ENCODE measurements at places on chromosomes 11 and 22. TPM values are rescaled to one million over a fixed set of nuclear protein-coding genes. Genes with fewer than 3 reads are reported as not detected.

- no peak overlapping the region for H3K27ac ChIP-seq
- H3K27me3 ChIP-seq: no peaks in the 10 kb centered on the region
- H3K4me3 ChIP-seq: no peak overlapping the region
- H3K36me3 ChIP-seq: peaks cover 20% of the 10 kb centered on the region
- H3K4me1 ChIP-seq: peaks cover 14% of the 10 kb centered on the region
These were observed 11.2 kb downstream of the TSPAN4 start for GRCh38 chr11:853682-854448.

DNA sequence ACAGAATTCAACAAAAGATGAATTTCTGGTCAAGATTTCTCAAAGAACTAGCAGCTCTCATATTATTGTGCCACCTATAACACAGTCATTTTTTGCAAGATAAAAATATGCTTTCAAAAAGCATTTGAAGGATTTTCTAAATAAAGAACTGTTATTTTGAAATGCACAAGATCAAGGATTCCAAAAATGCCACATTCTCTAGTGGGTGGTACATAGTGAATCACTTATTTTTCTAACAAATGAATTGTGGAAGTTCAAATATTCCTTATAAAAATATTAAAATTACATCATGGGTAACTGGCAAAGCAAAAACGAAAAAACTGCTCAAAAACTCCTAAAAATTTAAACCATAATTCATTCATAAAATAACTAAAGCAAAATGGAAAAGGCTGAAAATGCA, 2.1 kb downstream of the RNF141 start:
- H3K27ac ChIP-seq: no peak overlapping the region
- H3K36me3 ChIP-seq: no peaks in the 10 kb centered on the region
- peaks cover 2% of the 10 kb centered on the region for H3K4me1 ChIP-seq
- H3K4me3 ChIP-seq: no peak overlapping the region
- DNase-seq: no peak

DNA sequence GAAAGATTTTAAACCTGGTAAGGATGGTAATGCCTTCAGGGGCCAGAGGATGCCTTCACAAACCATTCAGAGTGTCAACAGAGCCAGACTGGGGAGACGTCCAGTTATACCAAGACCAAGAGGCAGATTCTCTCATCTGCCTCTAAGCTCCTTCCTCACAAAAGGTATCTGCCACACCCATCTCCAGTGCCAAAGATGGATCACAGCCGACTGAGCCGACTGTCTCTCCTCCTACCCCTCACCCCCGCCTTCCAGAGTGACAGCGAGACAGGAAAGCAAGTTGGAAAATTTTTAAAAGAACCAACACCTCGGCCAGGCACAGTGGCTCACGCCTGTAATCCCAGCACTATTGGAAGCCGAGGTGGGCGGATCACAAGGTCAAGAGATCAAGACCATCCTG, 79.1 kb upstream of the AKIP1 start:
- peaks cover 37% of the 10 kb centered on the region for H3K4me1 ChIP-seq
- peak overlapping the region; percentile 38 for H3K27ac ChIP-seq
- DNase-seq: no peak
- no peak overlapping the region for H3K4me3 ChIP-seq
- no peaks in the 10 kb centered on the region for H3K27me3 ChIP-seq

DNA sequence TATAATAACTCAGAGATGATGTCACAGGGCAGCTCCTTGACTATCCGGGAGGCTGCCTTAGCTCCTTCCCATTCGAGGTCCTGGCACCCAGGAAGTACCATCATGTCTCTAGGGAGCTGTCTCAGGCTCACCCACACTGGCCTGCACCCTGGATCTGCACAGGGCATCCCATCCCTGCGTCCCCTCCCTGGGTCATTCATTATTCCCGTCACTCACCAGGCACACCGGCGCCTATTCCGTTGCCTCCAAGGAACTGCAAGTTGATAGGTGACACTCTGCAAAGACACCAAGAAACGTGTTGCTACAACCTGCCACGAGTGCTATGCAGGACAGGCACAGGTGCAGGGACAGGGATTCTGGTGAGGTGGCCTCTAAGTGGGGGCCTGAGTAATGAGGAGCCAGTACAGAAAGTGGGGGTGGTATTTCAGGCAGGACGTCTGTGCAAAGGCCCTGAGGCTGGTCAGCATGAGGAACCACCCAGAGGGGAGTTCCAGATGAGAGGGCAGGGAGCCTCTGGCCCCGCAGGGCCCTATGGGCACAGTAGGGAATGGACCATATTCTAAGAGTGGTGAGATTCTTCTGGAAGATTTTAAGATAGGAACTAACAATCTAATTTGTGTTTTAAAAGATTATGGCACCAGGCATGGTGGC, 71.6 kb upstream of the SHANK2 start:
- no peak for DNase-seq
- H3K27ac ChIP-seq: no peak overlapping the region
- no peaks in the 10 kb centered on the region for H3K36me3 ChIP-seq

DNA sequence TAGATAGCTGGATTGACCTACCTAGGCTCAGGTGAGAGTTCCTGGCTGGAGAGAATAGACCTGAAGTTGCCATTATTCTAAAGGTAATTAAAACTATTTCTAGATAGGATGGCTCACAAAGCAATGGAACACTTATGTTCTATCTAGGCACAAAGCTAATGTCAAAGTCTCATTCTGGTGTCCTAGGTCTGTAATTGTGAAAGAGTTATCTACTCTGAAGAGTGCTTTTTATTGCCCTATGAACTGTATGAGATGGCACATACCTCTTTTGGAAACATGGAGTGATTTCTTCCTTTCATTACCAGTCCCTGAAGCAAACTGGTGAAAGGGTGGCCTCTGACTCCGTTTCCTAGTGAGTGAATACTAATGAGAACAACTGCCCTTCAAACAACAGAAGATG, 80.3 kb downstream of the MTNR1B start:
- no peak overlapping the region for H3K27ac ChIP-seq
- H3K36me3 ChIP-seq: no peaks in the 10 kb centered on the region
- no peaks in the 10 kb centered on the region for H3K27me3 ChIP-seq
- peaks cover 17% of the 10 kb centered on the region for H3K4me1 ChIP-seq
- DNase-seq: no peak

GRCh38 chr11:19344661-19345518, 104.1 kb upstream of the E2F8 start:
- peak; percentile 24 for DNase-seq
- H3K27ac ChIP-seq: no peak overlapping the region
- H3K27me3 ChIP-seq: peaks cover 82% of the 10 kb centered on the region
- no peaks in the 10 kb centered on the region for H3K36me3 ChIP-seq

DNA sequence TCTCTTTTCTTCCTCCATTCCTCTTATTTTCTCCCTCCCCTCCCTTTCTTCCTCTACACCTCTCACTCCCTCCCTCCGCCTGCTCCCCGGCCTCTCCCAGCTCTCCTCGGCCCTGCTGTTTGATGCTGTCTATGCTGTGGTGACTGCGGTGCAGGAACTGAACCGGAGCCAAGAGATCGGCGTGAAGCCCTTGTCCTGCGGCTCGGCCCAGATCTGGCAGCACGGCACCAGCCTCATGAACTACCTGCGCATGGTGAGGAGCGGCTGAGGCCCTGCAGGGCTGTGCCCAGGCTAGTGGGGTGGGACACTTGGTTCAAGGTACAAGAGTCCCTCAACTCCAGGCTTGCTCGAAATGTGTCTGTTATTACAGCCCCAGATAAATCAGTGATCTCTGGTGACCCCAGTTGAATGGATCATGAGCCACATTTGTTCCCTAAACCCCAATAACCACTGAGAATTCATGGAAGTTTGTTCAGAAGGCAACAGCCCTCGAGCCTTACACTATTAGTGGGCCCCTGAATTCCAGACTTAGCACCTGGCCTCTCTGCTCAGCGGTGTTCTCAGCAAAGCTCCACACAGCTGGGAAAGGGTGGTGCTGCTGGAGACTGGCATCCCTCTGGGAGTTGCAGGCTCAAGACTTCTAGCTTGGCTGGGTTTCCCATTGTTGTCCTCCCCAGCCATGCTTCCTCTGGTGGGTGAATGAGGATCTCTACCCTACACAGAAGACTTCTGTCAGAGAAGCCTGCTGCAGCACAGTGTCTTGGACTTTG, 149.8 kb upstream of the TBCEL start:
- H3K27ac ChIP-seq: no peak overlapping the region
- no peaks in the 10 kb centered on the region for H3K36me3 ChIP-seq
- no peak overlapping the region for H3K4me3 ChIP-seq
- no peak for DNase-seq
- H3K4me1 ChIP-seq: no peaks in the 10 kb centered on the region
- peaks cover 6% of the 10 kb centered on the region for H3K27me3 ChIP-seq

- no peaks in the 10 kb centered on the region for H3K27me3 ChIP-seq
- H3K4me1 ChIP-seq: peaks cover 11% of the 10 kb centered on the region
- H3K36me3 ChIP-seq: no peaks in the 10 kb centered on the region
- no peak overlapping the region for H3K27ac ChIP-seq
- no peak for DNase-seq
These were observed 5.6 kb downstream of the STARD10 start for GRCh38 chr11:72788241-72788640.

DNA sequence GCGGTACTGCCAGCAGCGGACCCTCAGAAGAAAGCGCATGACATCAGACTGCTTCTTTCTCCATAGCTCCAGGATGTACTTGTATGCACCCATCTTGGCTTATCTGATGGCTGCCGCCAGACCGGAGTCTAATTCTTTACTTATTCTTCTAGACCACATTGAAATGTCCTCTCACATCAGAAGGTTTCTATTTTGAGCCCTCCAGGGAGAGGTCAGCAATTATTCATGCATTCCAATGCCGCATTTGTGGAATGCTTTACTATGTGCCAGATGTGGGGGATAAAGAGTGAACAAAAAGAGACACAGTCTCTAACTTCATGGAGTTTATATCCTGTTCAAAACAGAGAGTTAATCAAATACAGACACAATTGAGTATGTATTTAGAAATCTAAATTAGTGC, 230.1 kb downstream of the MIAT start:
- H3K4me3 ChIP-seq: no peak overlapping the region
- no peaks in the 10 kb centered on the region for H3K27me3 ChIP-seq
- peaks cover 15% of the 10 kb centered on the region for H3K4me1 ChIP-seq
- no peaks in the 10 kb centered on the region for H3K36me3 ChIP-seq
- DNase-seq: peak; percentile 74
- H3K27ac ChIP-seq: no peak overlapping the region

GRCh38 chr22:25572708-25573171, 8.3 kb downstream of the GRK3 start:
- no peaks in the 10 kb centered on the region for H3K4me1 ChIP-seq
- H3K4me3 ChIP-seq: no peak overlapping the region
- DNase-seq: no peak
- H3K36me3 ChIP-seq: no peaks in the 10 kb centered on the region
- peaks cover 5% of the 10 kb centered on the region for H3K27me3 ChIP-seq

GRCh38 chr22:46854125-46854870, 91.8 kb downstream of the TBC1D22A start:
- H3K27me3 ChIP-seq: no peaks in the 10 kb centered on the region
- no peaks in the 10 kb centered on the region for H3K4me1 ChIP-seq
- DNase-seq: peak; percentile 15
- no peak overlapping the region for H3K27ac ChIP-seq

- no peaks in the 10 kb centered on the region for H3K4me1 ChIP-seq
- H3K36me3 ChIP-seq: no peaks in the 10 kb centered on the region
- DNase-seq: no peak
- no peaks in the 10 kb centered on the region for H3K27me3 ChIP-seq
These were observed 62.6 kb downstream of the KIAA1671 start for GRCh38 chr22:25014896-25015755.

The SYNGR1 gene
- total RNA-seq: 19.7 TPM

The ART1 gene
- not detected for total RNA-seq

The MUC15 gene
- total RNA-seq: not detected

The APOA5 gene
- not detected for total RNA-seq

The POTEH gene
- not detected for total RNA-seq

The GAS2 gene
- 1.9 TPM for total RNA-seq

The OR52D1 gene
- total RNA-seq: not detected

The CAVIN3 gene
- total RNA-seq: 116 TPM

The SLC17A6 gene
- not detected for total RNA-seq

The MOGAT2 gene
- total RNA-seq: not detected

The ARHGEF17 gene
- 21.7 TPM for total RNA-seq

The CASP1 gene
- 31.2 TPM for total RNA-seq

The ELFN2 gene
- 0.83 TPM for total RNA-seq

The PHLDB1 gene
- 40.0 TPM for total RNA-seq

Measured in IMR-90 (cell line).